ENCODE measurements at places on chromosomes 3 and 15.

GRCh38 chr3:182782149-182782548, 11.2 kb upstream of the ATP11B start:
- no peak for DNase-seq

GRCh38 chr15:78088773-78089080, 3.6 kb upstream of the SH2D7 start:
- no peak for DNase-seq

GRCh38 chr15:51801391-51801835, 28.0 kb upstream of the TMOD3 start:
- peak; percentile 27 for DNase-seq

GRCh38 chr15:33396475-33396874, 85.7 kb downstream of the RYR3 start:
- DNase-seq, result no peak

GRCh38 chr3:78606756-78607155, 1161.0 kb downstream of the ROBO1 start:
- DNase-seq, result no peak

GRCh38 chr3:187878772-187879518, 133.7 kb upstream of the BCL6 start:
- DNase-seq, result no peak

- no peak for DNase-seq
Measured at GRCh38 chr3:12470111-12470510, 14.2 kb upstream of the TSEN2 start.

DNA sequence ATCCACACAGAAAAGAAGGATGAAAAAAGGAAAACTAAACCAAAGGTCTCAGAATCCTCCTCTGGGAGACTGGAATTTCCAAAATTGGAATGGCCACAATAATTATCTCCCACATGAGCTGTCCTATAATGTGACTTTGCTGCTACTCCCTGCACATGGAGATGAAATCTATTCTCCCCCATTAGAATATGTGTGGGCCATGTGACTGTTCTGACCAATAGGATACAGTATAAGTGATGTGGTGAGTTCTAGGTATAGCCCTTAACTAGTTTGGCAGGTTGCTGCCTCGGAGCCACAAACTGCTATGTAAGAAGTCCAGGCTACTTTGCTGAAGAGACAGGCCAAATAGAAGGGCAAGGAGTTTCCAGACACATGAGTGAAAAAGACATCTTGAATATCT, 5.2 kb downstream of the TRIM59 start:
- no peak for DNase-seq

DNA sequence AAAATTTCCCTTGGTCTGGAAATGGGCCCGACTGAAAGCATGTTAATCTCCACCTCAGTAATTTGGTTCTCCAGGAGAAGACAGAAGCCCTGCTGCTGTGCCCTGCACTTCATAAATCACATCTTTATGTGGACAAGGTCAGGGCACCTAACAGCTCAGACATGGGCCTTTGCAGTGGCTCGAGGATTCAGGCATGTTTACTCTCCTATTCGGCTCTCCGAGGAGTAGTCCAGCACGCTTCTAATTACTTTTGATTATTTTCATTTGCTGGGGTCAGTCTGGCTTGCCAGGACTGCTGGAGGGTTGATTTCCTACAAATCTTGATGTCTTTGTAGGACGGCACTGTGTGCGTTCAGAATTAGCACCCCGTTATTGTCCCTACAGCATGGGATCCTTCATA, 511.2 kb downstream of the MECOM start:
- no peak for DNase-seq

Measured in hepatocyte (in vitro differentiated cells).